ENCODE measurements at places on chromosomes 12 and 14.

GRCh38 chr12:113075137-113075683 lies 18.7 kb downstream of the DTX1 start:
- no peak for DNase-seq

DNA sequence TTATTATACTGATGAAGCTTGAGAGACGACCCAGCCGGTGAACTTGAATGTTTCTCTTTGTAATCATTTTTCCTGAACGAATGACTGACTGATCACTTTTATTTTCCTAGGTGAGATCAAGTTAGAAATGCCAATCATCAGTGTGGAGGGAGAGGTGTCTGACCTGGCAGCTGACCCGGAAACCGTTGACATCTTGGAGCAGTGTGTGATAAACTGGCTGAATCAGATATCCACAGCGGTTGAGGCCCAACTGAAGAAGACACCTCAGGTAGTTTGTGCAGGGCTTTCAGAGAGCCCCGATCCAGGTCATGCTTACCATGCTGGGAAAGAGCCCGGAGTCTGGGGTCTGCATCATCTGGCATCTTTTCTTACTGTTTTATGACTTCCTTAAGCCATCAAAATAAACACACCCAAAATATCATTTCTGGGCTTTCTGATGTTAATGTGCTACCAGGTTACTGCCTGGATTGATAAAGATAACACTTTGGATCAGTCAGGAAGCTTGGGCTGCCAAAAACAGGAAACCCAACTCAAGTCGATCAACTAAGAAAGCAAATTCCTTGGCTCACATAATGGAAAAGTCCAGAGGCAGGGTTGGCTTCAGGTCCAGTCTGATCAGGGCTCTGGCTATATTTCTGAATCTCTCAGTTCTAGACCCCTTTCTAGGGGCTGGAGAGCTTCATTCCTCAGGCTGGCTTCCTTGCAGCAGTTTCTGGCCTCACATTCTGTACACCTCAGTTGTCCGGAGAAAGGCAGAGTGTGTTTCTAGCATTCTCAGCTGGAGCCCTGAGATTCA lies 21.1 kb downstream of the DNAH10 start:
- no peak for DNase-seq

- DNase-seq: no peak
Observed at GRCh38 chr12:119664642-119665041, 3.3 kb upstream of the PRKAB1 start.

- DNase-seq: no peak
Observed at GRCh38 chr14:64238631-64239030, 55.5 kb downstream of the ESR2 start.

DNA sequence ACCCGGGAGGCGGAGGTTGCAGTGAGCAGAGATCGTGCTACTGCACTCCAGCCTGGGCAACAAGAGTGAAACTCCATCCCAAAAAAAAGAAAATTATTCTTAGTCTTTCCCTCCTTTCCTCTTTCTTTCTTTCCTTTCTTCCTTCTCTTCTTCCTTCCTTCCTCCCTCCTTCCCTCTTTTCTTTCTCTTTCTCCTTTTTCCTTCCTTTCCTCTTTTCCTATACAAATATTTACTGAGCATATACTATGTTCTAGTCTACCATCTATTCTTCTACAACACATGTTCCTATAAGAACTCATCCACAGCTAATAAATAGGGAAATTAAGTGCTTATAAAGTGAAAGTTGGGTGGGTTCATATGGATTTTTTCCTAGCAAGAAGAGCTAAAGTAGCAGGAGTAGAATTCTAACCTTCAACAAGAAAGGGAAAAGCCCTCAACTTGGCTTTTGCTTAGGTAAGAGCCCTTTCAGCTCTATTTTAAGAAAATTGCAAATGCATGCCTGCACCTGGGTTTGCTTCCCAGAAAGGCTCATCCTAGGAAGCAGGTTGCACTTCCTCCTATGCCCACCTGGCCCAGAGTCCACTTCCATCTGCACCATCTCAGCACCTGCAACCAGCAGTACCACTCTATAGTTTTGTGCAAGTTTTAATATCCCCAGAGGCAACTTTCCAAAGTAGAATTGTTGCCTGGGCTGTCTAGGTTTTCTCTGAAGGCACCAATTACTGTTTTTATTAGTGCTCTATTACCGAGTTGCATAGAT lies 122.0 kb upstream of the CCND2 start:
- DNase-seq: no peak

GRCh38 chr12:51262758-51263177 lies 7.4 kb downstream of the SMAGP start:
- peak; percentile 14 for DNase-seq

GRCh38 chr12:80698256-80698655 lies 9.2 kb upstream of the MYF6 start:
- DNase-seq: no peak

GRCh38 chr14:24074625-24075484 lies 3.5 kb downstream of the CPNE6 start:
- DNase-seq: no peak

DNA sequence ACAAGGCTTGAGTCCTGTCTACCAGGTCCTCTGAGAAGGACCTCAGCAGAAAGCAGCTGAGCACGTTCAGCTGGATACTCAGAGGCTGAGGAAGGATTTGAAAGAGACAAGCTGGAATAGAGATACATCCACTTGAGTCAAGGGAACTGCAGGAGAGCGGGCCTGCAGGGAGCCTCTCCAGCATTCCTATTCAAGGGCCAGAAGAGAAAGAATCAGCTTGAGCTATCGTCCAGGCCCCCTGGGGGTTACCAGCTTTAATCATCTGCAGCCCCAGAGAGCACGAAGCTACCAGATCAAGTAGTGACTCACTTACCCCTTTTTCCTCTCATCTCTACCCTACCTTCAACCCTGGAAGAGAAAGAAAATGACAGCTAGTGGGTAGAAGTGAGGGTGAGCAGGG lies 80.9 kb downstream of the NDUFA12 start:
- DNase-seq: no peak

GRCh38 chr12:126354633-126355032 lies 1289.4 kb downstream of the AACS start:
- no peak for DNase-seq

- no peak for DNase-seq
Observed at GRCh38 chr12:103688376-103689063, 101.4 kb downstream of the STAB2 start.

GRCh38 chr12:26524862-26525465 lies 308.0 kb downstream of the ITPR2 start:
- no peak for DNase-seq

DNA sequence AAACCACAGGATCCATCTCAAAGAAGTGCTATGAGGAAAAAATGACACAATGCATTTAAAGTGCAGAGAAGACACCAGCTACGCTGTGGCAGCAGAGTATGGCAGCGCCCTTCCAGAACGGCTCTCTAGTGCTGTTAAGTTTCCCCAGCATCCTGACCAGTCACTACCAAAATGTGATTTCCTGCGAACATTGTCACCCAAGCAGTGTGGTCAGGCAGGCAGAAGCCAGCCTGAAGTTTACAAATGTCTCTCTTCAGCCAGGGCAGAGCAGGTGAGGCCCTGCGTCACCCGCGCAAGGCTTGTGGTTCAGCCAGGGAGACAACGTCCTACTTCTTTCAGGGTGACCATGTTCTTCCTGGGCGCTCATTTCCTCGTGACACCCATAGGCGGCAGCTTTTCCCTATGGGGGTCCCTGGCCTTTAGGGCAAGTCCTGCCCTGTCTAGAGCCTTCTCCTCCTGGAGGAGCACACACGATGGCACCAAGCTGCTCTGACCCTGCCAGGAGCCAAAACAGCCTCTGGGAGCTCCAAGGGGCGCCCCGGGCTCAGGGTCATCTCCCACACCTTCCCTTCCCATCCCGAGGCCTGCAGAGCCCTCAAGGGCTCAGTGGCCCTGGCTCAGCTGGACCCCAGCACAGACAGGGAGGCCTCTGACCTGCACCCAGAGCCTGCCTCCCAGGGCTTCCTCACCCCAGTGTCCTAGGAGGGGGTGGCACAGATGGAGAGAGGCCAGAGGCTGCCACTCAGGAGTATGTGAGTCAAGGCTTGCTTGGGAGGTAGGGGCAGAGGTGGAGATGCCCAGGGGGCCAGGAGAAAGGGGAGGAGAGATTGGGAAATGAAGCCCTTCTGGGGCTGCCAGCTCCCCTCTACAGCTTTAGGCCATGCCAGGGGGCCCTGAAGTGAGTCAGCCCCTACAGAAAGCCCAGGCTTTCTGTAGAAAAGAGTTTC lies 41.9 kb downstream of the PSMA6 start:
- DNase-seq: no peak

GRCh38 chr12:116432314-116432750 lies 126.8 kb upstream of the MAP1LC3B2 start:
- no peak for DNase-seq

DNA sequence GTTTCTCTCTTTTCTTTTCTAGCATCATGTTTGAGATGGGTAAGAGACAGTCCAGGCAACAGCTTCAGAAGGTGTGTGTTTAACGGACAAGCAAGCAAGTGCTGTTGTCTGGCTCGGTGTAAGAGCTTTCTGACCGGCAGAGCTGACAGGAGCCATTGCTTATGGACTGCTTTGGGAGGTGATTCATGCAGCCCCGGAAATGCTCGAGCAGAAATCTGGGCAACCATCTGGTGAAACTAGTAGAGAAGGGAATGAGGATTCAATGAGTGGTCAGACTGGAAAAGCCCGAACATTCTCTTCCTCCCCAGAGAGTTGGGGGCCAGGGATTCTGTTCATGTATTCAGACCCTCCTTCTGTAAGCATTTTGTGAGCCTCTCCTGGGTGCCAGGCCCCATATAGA lies 24.4 kb downstream of the TUNAR start:
- DNase-seq: no peak

- no peak for DNase-seq
Observed at GRCh38 chr14:102452302-102452701, 57.3 kb downstream of the ANKRD9 start.

GRCh38 chr14:101112351-101113107 lies 209.0 kb upstream of the RTL1 start:
- no peak for DNase-seq

DNA sequence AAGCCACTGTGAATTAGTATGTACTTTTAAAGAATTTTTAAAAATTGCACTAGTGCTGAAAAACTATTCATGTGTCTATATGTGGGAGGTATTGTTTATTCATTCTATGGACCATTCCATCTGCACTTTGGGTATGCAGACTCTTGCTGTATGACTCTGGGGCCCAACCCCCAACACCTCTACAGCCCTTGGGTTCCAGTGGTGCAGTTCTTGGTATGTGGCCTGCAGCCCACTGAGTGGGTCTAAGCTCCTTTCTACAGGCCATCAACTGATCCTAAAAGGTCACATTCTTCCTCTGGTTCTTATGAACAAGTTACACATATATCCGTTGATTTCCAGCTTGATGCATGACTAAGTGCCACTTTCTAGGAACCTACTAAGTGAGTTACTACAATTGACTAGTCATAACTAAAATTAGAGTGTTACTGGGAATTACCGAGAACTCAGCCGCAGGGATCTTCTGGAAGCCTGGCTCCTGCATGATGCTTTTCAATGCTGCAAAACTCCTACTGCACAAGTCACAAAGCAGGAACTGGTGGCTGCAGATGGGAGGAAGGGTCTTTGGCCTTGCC lies 62.4 kb upstream of the MED13L start:
- DNase-seq: no peak
